ENCODE measurements at places on chromosomes 7 and 10. TPM values are rescaled to one million over a fixed set of nuclear protein-coding genes. Genes with fewer than 3 reads are reported as not detected.

Gene TEX36
- total RNA-seq, result not detected

Gene TAS2R5
- 0.35 TPM for total RNA-seq

Gene VSTM4
- total RNA-seq, result 0.29 TPM

Gene PRRT4
- total RNA-seq, result not detected

Gene COL1A2
- 10.9 TPM for total RNA-seq

Gene ZNF736
- total RNA-seq, result 6.9 TPM

Gene SLC26A5
- not detected for total RNA-seq

Gene PRLHR
- total RNA-seq, result not detected

Gene HOXA4
- 14.6 TPM for total RNA-seq

Gene XRCC2
- 10.3 TPM for total RNA-seq

Gene NAT16
- 0.12 TPM for total RNA-seq

Gene LRRC4
- 1.1 TPM for total RNA-seq

Gene ITGB8
- total RNA-seq, result 121 TPM

DNA sequence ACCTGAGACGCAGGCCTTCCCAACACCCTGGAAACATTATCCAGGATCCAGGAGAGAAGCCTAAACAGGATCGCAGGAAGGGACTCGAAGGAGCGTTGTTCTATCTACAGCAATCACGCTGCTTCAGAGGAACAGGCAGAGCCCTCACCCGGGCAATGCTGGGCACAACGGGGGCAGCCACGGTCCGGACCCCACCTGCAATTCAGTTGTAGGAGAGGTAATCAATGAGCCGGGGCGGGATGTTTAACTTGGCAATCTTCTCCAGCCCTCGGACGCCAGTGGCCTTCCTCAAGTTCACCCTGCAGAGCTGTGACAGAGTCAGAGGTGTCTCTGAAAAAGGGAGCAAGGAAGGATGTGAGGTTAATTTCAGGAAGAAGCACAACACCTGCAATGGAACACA lies 25.9 kb downstream of the ASB13 start:
- no peak for DNase-seq

GRCh38 chr7:2663121-2663886 lies 24.7 kb upstream of the AMZ1 start:
- no peak for DNase-seq

DNA sequence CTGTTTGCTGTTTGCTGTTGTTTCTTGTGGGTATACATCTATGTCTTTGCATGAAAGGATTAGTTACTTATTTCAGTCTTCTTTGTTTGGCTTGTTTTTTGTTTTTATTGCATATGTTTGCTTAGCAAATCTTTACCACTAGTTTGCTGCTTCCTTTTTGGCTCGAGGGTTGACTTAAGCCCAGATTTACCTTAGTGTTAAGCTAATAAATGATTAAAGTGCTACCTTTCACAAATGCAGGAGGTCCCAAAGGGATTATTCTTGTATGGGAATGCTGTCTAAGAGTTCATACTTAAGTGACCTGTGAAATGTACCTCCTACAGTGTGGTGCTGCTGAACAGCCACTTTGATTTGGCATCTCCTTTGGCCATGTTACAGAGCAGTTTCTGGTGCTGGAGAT lies 273.5 kb upstream of the NPY start:
- no peak for DNase-seq

GRCh38 chr10:63760034-63760707 lies 239.0 kb downstream of the REEP3 start:
- no peak for DNase-seq

DNA sequence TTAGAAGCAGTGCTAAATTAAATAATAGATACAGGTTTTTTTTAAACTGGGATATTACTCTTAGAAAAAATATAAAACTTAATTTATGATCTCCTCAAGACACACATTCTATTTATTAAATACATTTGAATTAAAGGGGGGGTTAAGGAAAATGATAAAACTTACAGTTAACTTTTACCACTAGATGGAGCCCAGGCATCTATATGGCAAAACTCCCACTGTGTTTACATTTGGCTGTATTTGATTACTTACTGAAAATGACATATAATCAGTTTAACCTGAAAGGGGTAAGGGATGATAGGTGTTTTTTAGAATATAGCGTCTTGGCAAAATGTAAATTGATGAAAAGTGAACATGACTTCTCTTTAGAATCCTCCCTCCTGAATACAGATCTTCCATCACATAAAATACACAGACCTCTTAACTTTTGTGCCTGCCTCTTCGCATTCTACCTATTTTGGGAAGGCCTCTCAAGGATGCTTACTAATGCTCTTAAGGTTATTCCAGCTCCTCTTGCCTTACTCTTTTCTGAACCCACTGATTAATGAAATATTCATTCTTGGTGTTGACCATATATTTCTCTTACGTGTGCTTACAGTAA lies 235.7 kb downstream of the AGMO start:
- no peak for DNase-seq

- DNase-seq, result no peak
Observed at GRCh38 chr10:76305930-76306615, 874.6 kb downstream of the LRMDA start.

- DNase-seq, result no peak
Observed at GRCh38 chr7:101236292-101236835, 1.2 kb downstream of the CLDN15 start.

GRCh38 chr10:133274751-133275683 lies 1.7 kb downstream of the ADAM8 start:
- DNase-seq, result no peak

DNA sequence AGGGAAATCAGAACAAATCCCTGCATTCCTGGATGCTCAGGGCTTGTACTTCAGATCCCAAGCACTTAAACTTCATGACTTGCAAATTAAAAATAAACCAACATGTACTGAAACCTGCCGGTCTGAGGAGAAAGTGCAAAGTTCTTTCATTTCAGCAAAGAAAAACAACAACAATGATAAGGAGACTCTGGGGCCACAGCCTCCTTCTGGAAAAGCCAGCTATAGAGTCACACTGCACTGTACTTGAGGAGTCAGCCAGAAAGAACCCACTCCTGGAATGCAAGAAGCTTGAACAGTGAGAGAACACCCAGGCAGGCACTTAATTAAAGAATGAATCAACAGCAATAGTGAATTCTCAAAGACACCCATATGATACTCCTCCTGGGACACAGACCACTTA lies 49.7 kb upstream of the TM9SF3 start:
- peak; percentile 16 for DNase-seq

- no peak for DNase-seq
Observed at GRCh38 chr7:47888371-47889265, 59.6 kb downstream of the PKD1L1 start.

DNA sequence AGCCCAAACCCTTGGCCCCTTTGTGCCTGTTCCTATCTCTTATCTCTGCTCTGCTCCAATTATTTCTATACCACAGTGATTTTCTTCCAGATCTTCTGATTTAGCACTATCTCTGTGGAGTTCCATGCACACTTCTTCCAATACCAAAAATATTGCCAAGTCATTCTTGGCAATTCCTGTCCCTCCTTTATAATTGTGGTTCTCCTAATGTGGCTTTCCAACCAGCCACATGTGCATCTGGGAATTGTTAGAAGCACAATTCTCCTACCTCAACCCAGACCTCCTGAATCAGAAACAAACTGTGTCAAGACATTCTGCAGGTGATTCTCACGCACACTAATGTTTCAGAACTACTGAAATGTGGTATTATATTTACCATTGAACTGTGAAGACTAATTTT lies 447.8 kb upstream of the IGFBP3 start:
- DNase-seq, result no peak

- peak; percentile 95 for DNase-seq
Observed at GRCh38 chr7:40918701-40919271, 784.0 kb downstream of the SUGCT start.

- DNase-seq, result no peak
Observed at GRCh38 chr7:29432721-29433120, 130.9 kb upstream of the PRR15 start.

DNA sequence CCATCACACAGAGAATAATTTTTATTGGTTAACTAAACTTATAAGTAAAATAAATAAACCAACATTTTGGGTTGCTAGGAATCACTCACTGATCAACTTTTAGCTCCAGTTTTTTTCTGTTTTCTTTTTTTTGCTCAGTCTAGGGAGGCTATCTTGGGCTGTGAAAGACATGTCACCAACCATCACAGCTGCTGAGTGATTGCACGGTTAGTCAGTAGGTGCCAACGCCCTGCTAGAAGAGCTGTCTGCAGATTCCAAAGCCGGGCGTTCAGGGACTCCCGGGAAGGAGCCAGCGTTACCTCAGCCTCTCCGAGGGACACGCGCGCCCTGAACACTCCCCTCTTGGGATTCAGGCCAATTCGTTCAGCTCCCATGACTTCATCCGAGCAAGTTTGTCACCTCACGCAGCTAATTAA lies 604 bp upstream of the STAM start:
- peak; percentile 76 for DNase-seq

GRCh38 chr7:7765422-7765821 lies 47.0 kb upstream of the RPA3 start:
- DNase-seq, result no peak

- DNase-seq, result no peak
Observed at GRCh38 chr7:786472-787255, 45.6 kb upstream of the SUN1 start.

GRCh38 chr7:24197852-24198251 lies 86.1 kb upstream of the NPY start:
- peak; percentile 6 for DNase-seq

DNA sequence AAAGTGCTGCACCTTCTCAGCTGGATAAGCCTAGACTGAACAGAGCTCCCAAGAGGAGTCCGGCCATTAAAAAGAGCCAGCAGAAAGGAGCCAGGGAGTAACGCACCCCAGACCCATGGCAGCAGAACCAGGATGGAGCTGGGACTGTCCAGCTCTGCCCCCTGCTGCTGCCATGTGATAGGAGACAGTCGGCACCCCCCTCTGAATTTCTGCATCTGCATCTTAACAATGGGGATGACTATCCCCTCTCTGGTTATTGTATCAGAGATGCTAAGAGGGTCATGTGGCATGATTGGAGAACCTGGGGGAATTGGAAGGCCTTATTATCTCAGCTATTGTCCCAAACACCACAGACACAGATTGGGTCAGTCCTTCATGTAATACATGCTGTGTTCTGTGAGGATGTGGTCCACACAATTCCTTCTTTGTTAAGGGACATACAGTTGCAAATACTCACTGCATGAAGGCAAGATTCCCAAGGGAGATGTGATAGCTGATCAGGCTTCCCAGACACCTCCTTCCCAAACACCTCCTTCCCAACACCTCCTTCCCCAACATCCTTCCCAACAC lies 29.3 kb downstream of the PLEKHS1 start:
- DNase-seq, result no peak

GRCh38 chr10:131444862-131445461 lies 133.4 kb upstream of the TCERG1L start:
- DNase-seq, result no peak

DNA sequence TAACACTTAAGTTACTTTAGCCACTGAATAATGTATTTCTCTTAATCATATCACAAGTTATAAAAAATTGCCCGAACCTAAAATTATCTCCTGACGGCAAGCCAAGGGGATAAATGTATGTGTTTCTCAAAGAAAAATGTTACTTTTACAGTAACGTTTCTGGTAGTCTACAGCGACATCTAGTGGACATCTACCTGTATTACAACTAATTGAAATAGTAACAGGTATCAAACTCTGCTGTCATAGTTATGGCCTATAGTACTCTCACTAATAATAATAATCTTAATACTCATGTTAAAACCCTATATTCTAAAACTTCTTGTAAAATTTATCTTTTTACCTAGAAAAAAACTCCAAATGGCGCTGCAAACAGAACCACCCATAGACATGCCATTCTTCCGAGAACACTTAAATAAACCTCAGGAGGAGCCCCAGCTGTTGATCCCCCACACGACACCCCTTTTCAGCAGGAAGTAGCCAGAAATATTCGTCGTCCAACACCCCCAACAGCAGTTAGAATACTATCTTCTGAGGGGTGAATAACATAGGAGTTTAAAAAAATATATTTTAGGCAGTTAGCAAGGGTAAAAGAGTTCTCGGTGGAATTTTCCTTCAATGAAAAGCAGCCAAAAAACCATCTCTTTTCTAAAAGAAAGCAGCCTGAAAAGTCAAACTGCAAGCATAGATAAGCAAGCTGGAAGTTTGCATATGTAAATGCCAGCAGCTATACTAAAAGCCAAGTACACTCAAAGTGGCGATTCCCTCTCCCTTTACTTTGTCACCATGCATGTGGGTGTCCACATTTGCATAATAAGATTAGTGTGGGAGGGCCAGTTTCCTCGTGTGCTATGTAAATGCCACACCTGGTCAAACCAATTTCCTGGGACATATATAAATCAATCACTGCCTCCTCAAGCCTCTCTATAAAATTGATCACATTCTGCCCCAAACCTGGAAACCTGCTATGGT lies 40.5 kb upstream of the ZNF107 start:
- no peak for DNase-seq

GRCh38 chr7:139999516-139999915 lies 63.2 kb downstream of the PARP12 start:
- DNase-seq, result no peak
